ENCODE measurements at places on chromosomes 12 and 14.

- no peak for DNase-seq
Observed at GRCh38 chr12:54658306-54659264, 10.4 kb upstream of the DCD start.

GRCh38 chr14:68182492-68182891, 362.9 kb downstream of the RAD51B start:
- no peak for DNase-seq

DNA sequence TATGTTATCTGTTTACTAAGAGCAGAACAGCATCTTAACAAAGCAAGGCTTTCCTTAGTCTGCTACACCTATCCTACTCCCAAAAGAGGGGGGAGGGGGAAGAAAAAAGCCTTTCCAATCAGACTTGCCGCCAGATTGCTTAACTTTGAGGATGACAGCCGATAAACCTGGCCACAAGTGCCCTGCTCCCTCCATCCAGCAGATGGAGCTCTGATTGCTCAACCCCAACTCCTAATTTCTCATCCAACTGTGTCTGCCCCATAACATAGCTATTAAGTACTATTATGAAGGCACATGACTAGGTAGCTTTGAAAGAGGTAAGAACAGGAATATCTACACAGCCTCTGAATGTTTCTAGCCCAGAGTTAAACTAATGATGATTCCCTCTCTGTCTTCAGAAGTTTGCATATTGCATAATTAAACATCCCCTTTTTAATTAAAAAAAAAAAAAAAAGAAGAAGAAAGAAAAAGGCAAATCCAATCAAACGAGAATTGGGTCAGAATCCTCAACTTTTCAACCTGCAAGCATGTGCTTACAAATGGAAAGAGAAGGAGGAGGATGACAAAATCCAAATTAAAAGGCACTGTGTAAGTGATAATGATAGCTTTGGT, 247.4 kb downstream of the GALC start:
- DNase-seq = no peak

GRCh38 chr12:78473136-78473535, 391.4 kb upstream of the SYT1 start:
- no peak for DNase-seq

All from T1000 (cell line).